ENCODE measurements at places on chromosomes 16 and 17. TPM values are rescaled to one million over a fixed set of nuclear protein-coding genes. Genes with fewer than 3 reads are reported as not detected.

ZNF629 gene
- total RNA-seq, result 28.4 TPM

TBC1D3L gene
- total RNA-seq, result 5.3 TPM

KRTAP9-9 gene
- not detected for total RNA-seq

CSH2 gene
- total RNA-seq, result not detected

- DNase-seq, result no peak
Measured at GRCh38 chr17:32491371-32492263, 4.8 kb downstream of the CDK5R1 start.

DNA sequence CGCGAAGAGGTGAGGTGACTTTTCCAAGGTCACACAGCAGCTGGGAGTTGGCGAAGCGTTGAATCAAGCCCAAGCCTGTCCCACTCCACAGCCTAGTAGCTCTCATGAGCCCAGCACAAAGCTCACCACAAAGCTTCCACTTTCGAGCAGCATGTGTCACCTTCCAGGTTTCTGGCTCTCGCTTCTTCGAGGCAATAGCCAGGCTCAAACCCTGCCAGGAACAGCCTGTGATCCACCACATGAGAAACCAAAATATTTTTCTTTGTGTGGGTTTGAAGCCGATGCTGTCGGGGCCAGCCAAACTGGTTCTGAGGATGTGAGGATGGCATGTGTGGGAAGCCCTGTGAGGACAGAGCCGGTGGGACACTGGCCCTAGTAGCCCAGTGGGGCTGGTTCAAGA is 68.1 kb downstream of the COG7 start:
- DNase-seq, result no peak

DNA sequence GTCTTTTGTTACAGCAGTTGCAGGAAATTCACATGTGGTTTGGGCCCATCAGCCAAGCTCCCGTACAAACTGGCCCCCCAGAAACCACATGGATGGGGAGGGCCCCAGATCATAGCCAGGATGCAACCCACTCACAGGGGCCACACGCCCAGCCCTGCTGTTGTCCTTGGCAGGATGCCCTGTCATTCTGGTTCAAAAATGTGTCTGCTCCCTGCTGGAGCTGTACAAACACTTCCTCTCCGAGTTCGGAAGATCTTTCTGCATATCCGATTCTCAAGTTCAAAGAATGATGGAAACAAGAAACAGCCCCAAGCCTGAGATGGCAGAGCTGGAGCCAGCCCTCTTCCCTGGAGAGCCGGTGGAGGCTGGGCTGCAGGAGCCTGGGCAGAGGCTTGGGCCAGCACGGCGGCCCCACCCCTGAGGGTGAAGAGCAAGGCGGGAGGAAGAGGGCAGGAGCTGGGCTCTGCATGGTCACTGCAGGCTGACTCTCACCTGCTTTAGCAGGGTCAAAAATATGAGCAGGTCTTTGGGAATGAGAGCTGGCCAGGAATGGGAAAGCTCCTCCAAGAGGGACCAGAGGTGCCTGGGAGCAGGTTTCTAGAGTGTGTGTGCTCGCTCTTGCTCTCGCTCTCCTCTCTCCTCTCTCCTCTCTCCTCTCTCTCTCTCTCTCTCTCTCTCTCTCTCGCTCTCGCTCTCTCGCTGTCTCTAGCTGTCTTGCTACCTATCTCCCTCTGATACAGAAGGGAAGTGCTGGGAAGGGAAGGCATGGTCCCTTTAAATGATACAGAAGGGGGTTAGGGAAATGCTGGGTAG is 34.7 kb upstream of the ENPP7 start:
- DNase-seq, result no peak

GRCh38 chr17:75006653-75007052 is 5.8 kb upstream of the MRPL58 start:
- no peak for DNase-seq

- no peak for DNase-seq
Measured at GRCh38 chr17:54307351-54307750, 484.6 kb downstream of the KIF2B start.

All from heart left ventricle (tissue), 16 donors.